ENCODE measurements at places on chromosomes 3 and 15.

DNA sequence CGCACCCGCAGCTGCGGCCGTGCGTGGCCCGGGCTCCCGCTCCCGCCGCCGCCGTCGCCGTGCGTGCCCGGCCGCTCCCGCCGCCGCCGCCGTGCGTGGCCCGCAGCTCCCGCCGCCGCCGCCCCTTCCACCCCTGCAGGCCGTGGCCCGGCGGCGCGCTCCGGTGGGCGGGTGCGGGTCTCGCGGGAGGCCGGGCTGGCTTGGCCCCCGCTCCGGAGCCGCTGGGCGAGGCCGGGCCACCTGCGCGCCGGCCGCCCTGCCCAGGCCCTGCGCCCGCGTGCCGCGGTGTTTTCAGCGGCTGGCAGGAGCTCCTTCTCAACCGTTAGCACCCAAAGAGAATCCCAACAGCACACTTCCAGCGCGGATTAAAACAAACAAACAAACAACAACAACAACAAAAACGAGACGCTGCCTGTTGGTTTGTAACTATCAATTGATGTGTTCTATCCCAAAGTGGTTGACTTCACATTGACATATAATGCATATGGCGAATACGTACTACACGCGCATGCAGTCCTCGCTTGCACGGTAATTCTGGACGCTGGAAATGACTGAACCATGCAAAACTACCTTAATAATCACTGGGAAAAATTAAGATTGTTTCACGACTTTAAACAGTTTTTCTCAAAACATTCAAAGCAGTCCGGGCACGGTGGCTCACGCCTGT lies 113.7 kb upstream of the GOLGA8J start:
- DNase-seq = no peak

DNA sequence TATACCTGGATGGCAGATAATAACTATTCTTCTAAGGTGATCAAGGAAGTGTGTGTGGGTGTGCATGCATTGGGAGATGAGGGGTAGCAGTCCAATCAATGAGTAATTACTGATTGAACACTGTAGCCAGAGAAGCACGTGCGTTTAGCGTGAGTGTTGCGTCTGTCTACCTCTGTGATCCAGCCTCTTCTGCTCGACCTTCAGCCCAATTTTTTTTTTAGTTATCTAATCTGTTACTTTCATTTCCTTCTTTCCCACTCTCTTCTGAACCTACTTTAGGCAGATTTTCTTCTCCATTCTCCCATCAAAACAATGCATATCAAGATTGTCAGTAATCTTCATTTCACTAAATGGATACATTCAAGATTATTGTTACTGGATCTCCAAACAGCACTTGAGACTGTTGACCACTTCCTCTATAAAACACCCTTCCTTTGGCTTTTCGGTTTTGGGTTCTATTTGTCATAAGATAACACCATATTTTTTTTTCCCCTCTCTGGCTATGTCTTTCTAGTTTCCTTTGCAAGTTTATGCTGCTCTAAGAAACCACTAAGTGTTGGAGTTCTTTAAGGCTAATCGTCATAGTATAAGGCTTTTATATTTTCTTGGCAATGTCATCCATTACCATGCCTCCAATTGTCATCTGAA lies 41.0 kb downstream of the MCTP2 start:
- no peak for DNase-seq

DNA sequence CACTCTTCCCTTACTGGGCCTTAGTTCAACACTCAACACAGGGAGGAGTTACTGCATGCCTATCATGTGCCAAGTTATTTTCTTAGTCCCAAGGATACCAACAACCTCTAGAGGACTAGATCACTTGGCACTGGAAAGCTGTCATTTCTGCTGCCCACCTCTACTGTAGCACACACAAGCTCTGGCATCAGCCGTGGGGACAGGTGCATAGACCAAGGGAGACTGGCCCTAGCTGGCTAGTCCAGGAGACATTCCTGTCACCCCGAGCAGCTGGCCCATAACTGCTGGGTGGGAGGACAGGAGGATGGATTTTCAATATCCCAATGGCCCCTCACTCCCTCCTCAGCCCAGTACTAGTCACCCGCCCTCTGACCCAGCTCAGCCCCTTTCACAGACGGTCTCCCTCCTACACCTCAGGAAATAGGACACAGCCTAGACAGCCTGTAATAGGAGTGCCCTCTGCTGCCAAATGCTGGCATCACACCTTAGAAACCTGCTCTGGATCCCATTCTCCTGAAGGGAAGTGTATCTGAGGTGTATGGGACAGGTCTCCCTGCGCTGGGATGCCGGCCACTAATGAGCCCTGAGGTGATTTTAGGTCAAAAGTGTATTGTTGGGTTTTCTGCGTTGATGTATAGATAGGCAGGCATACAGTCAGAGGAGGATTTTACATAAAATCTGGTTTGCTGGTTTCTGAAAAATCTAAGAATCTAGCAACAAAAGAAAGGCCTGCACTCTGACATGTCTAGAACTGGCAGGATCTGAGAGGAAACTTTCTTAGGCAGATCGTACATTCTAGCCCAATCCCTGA lies 3.4 kb upstream of the DZIP1L start:
- DNase-seq = no peak

GRCh38 chr3:55615694-55616295 lies 128.7 kb upstream of the WNT5A start:
- no peak for DNase-seq

- no peak for DNase-seq
These were observed 19.1 kb upstream of the RAP2B start for GRCh38 chr3:153142961-153143360.

DNA sequence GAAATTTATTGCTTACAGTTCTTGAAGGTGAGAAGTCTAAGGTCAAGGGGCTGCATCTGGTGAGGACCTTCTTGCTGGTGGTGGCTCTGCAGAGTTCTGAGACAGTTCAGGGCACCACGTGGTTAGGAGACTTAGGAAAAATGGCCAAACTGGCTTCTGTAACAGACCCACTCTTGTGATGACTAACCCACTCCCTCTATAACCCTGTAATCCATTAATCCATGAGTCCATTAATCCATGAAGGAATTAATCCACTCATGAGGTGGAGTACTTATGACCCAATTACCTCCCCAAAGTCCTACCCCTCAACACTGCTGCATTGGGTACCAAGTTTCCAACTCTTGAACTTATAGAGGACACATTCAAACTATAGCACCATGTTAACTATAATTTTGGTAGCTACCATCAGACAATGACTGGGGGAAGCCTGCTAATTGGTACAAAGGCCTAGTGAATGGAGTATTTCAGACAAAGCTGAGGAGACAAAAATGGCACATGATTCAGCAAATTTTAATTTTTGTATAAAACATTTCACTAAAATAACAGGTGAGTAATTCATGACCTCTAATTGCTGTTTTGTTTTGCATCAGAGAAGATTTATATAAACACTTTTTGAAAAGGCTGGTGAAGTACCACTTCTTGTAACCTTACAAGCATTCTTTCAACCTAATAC lies 374.1 kb upstream of the TBL1XR1 start:
- no peak for DNase-seq

- no peak for DNase-seq
These were observed 448.0 kb upstream of the NECTIN3 start for GRCh38 chr3:110623571-110623970.

DNA sequence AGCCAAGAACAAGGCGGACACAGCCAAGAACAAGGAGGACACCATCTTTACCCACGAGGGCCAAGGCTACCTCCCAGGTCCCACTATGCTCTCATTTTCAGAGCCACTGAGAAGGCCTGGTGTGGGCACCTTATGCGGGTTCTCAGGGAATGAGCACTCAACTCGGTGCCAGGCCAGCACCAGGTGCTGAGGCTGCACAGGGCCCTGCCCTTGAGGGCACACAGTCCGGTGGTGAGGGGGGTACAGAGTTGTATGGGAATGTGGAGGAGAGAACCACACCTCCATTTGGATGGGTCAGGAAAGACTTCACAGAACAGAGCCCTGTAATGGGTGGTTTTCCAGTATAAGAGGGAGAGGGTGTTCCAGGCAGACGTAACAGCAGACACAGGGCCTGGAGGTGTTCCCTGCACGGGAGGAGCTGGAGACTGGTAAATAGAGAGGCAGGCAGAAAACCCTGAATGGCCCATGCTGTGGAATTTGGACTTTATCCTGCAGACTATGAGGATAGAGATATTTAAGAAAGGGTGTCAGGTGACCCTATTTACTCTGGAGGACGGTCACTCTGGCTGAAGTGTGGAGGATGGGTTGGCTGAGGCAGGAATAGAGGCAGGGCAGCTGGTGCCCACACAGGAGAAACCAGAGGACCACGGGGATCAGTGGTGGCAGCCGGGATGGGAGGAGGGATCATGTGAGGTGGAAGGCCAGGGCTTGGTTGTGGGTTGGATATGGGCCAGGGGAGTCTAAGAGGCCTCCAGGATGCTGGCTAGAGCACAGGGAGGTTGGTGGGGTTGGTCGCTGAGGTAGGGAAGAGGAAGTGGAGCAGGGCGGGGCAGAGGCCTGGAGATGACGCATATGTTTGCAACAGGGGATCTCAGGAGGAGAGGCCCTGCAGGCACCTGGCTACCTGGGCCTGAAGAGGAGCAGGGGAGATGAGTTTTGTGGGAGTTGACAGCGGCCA lies 34.6 kb downstream of the CRABP1 start:
- no peak for DNase-seq

- no peak for DNase-seq
These were observed 93.4 kb downstream of the KCNMB2 start for GRCh38 chr3:178629430-178630178.

DNA sequence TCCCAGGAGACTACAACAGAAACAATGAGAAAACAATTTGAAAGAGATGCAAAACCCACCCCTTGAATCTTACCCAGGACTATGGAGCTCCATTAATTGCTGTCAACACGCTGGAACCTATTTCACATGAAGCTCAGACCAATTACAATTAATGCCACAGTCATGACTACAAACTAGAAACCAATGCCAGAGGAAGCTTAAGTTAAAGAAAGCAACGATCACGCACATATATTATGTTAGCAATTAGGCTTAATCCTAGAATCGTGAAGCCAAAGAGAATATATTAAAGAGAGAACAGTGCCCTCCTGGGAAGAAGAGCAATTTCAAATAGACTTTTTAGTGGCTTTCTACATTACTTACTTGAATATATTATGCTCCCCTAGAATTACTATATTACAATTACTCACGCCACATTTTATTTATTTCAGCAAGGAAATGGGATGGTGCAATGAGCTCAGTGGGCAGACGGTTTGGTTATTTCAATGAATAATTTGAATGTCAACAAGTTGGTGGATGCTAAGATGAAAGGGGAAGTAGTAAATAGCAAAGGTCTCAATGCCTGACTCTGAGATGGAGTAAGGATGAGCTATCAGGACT lies 125.5 kb downstream of the GREM1 start:
- no peak for DNase-seq

DNA sequence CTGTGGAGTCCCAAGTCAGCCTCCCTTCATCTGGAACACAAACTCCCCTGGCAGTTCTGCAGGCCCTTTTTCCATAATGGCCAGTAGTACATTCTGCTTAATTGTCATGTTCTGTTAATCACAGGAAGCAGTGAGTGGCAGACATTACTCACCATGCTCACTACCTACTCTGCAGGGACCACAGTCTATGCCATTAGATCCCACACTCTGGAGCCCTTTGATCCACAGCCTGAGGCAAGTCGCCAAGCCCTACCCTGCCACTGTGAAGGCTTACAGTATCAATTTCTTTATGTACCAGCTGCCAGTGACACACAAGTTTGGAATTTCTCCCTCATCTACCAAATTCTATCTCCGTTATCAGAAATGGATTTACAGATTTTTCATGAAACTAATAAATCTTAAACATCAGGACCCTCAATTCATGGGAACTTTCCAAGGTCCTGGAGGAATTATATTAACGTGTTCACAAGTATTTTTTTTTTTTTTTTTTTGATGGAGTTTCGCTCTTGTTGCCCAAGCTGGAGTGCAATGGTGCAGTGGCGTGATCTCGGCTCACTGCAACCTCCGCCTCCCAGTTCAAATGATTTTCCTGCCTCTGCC lies 20.6 kb upstream of the WWTR1 start:
- no peak for DNase-seq

DNA sequence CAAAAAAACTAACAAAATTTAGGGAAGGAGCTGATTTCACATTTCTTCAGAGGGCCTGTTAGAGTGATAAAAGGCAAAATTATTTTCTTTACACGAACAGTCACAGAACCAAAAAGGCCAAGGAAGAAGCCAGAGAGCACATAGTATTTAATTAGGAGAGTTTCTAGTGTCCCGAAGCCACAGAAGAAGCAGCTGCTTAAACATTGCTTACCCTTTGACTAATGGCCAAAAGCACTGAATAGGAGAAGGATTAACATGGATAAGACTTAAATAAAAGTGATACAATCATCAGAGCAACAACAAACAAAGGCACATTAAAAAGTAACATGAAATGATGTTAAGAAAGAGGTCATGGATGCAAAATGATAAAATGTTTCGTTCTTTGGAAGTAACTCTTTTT lies 98.6 kb downstream of the CHL1 start:
- no peak for DNase-seq

All from activated CD4-positive, CD25-positive, alpha-beta regulatory T cell (primary cell).